ENCODE measurements at places on chromosomes 1 and 21. TPM values are rescaled to one million over a fixed set of nuclear protein-coding genes. Genes with fewer than 3 reads are reported as not detected.

Gene SH3D21
- polyA plus RNA-seq, result 0.26 TPM

Gene GJA4
- polyA plus RNA-seq, result not detected

- H3K27ac ChIP-seq, result no peak overlapping the region
- no peaks in the 10 kb centered on the region for H3K4me1 ChIP-seq
- H3K27me3 ChIP-seq, result no peaks in the 10 kb centered on the region
- DNase-seq, result no peak
These were observed 233.6 kb upstream of the FMN2 start for GRCh38 chr1:239858057-239858456.

- peaks cover 33% of the 10 kb centered on the region for H3K27me3 ChIP-seq
- no peak for DNase-seq
- no peak overlapping the region for H3K27ac ChIP-seq
- H3K4me1 ChIP-seq, result no peaks in the 10 kb centered on the region
- no peaks in the 10 kb centered on the region for H3K36me3 ChIP-seq
These were observed 169.8 kb upstream of the FOXD3 start for GRCh38 chr1:63152572-63152971.

DNA sequence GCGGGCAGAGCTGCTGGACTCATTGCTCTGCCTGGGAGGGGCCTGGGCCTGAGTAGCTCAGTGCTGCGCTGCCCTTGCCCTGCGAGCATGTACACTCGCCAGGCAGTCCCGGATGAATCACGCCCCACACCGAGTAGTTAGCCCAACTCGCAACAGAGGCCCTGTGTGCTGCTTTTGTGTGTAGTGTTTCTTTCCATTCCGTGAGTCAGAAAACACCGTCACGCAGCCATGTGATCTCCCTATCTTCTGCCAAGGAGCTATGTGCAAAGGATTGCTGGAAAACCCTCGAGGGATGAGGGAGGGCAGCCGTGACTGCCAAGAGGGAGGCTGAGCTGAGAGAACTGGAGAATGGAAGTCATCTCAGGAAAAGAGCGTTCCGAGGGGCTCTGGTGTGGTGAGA, 37.3 kb downstream of the NENF start:
- H3K4me3 ChIP-seq, result peak overlapping the region; percentile 49
- no peaks in the 10 kb centered on the region for H3K36me3 ChIP-seq
- H3K27me3 ChIP-seq, result no peaks in the 10 kb centered on the region
- no peak for DNase-seq
- H3K4me1 ChIP-seq, result no peaks in the 10 kb centered on the region
- H3K27ac ChIP-seq, result no peak overlapping the region

GRCh38 chr1:226403201-226404034, 4.5 kb downstream of the PARP1 start:
- no peaks in the 10 kb centered on the region for H3K27me3 ChIP-seq
- DNase-seq, result no peak
- H3K4me1 ChIP-seq, result peaks cover 60% of the 10 kb centered on the region
- H3K4me3 ChIP-seq, result peak overlapping the region; percentile 98

DNA sequence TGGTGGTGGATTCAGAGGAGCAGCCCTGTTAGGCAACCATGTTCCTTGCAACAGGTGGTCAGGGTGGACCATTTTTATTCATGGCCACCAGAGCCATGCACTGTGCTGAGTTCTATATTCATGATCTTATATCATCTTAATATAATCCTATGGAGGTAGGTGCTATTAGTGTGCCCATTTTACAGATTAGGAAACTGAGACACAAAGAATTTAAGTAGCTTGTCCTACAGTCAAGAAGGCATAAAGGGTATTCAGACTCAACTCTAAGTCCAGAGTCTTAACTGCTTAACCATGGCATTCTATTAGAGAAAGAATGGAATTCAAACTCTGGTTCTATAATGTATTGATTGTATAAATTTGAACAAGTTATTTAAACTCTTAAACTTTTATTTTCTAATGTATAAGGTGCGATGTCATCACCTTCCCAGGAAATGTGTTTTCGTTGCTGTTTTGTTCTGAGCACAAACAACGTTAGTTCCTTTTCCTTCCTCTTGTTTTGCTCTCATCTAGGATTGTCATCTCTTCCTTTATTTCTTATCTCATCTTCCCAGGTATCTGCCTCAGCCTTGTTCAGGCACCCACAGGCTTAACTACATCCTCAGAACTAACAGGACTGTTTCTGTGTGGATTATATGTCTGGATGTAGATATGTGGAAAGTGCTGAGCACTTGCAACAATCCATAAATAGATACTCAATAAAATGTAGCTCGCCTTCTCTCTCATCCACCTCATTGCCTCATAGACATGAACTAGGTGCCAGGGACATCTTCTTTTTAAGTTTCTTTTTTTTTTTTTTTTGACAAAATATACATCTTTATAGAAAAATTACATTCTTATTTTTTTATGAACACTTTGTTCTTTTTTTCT, 207.1 kb downstream of the NFIA start:
- no peak overlapping the region for H3K27ac ChIP-seq
- H3K4me3 ChIP-seq, result no peak overlapping the region
- no peaks in the 10 kb centered on the region for H3K27me3 ChIP-seq
- H3K36me3 ChIP-seq, result no peaks in the 10 kb centered on the region
- H3K4me1 ChIP-seq, result no peaks in the 10 kb centered on the region

DNA sequence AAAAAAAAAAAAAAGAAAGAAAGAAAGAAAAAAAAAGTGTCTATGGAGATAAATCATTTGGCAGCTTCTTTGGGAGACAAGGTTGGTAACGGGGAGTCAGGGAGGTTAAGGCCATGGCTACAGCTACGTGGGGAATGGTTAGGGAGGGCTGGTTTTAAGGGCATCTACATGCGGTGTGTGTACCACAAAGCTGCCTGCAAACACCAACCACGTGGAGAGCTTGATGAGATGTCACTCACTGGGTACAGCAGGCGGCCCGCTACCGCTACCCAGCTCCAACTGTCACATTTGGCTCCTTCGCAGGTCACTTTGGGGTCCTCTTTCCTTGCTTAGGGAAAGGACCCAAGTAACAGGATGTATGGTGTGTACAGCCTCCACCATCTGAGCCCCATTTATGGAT, 4.2 kb downstream of the NPPB start:
- H3K36me3 ChIP-seq, result no peaks in the 10 kb centered on the region
- H3K27me3 ChIP-seq, result peaks cover 23% of the 10 kb centered on the region
- H3K4me1 ChIP-seq, result peaks cover 2% of the 10 kb centered on the region
- H3K4me3 ChIP-seq, result no peak overlapping the region
- no peak for DNase-seq

GRCh38 chr1:10516925-10517676, 42.4 kb downstream of the PEX14 start:
- no peak overlapping the region for H3K27ac ChIP-seq
- DNase-seq, result no peak
- peaks cover 3% of the 10 kb centered on the region for H3K36me3 ChIP-seq
- H3K27me3 ChIP-seq, result no peaks in the 10 kb centered on the region
- peaks cover 35% of the 10 kb centered on the region for H3K4me1 ChIP-seq

- H3K27me3 ChIP-seq, result no peaks in the 10 kb centered on the region
- no peaks in the 10 kb centered on the region for H3K36me3 ChIP-seq
- H3K4me1 ChIP-seq, result peaks cover 52% of the 10 kb centered on the region
These were observed 10.1 kb downstream of the ZC3H12A start for GRCh38 chr1:37484325-37485051.

- H3K4me3 ChIP-seq, result no peak overlapping the region
- H3K27me3 ChIP-seq, result peaks cover 14% of the 10 kb centered on the region
- DNase-seq, result no peak
These were observed 53.6 kb downstream of the GLUL start for GRCh38 chr1:182337736-182338571.

GRCh38 chr1:36542962-36543515, 60.3 kb upstream of the CSF3R start:
- peak overlapping the region; percentile 61 for H3K27ac ChIP-seq
- peaks cover 4% of the 10 kb centered on the region for H3K4me1 ChIP-seq
- H3K4me3 ChIP-seq, result no peak overlapping the region
- peaks cover 41% of the 10 kb centered on the region for H3K27me3 ChIP-seq
- DNase-seq, result no peak

DNA sequence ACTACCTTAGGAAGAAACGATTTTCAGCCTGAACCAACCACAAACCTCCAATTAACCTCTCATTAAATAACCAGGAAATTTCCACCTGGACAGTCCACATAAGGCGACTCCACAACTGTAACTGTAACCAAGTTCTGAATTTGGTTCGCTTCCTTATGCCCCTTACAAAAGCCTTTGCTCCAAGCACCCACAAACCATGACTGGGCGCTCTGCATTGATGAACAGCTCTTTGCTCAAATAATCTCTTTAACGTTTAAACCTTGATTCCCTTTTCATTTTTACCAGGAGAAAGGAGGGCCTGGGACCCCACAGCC, 38.2 kb upstream of the ZNF124 start:
- H3K27ac ChIP-seq, result peak overlapping the region; percentile 73
- H3K4me1 ChIP-seq, result peaks cover 51% of the 10 kb centered on the region
- H3K4me3 ChIP-seq, result peak overlapping the region; percentile 91
- peaks cover 7% of the 10 kb centered on the region for H3K36me3 ChIP-seq
- no peak for DNase-seq

- H3K27ac ChIP-seq, result no peak overlapping the region
- no peaks in the 10 kb centered on the region for H3K36me3 ChIP-seq
- no peak overlapping the region for H3K4me3 ChIP-seq
- H3K27me3 ChIP-seq, result peaks cover 9% of the 10 kb centered on the region
These were observed 23.1 kb upstream of the MCOLN2 start for GRCh38 chr1:85019994-85020393.

GRCh38 chr1:210072129-210072528, 134.1 kb downstream of the SYT14 start:
- H3K27ac ChIP-seq, result no peak overlapping the region
- no peak for DNase-seq
- no peaks in the 10 kb centered on the region for H3K36me3 ChIP-seq
- no peaks in the 10 kb centered on the region for H3K4me1 ChIP-seq
- no peak overlapping the region for H3K4me3 ChIP-seq
- H3K27me3 ChIP-seq, result peaks cover 10% of the 10 kb centered on the region

DNA sequence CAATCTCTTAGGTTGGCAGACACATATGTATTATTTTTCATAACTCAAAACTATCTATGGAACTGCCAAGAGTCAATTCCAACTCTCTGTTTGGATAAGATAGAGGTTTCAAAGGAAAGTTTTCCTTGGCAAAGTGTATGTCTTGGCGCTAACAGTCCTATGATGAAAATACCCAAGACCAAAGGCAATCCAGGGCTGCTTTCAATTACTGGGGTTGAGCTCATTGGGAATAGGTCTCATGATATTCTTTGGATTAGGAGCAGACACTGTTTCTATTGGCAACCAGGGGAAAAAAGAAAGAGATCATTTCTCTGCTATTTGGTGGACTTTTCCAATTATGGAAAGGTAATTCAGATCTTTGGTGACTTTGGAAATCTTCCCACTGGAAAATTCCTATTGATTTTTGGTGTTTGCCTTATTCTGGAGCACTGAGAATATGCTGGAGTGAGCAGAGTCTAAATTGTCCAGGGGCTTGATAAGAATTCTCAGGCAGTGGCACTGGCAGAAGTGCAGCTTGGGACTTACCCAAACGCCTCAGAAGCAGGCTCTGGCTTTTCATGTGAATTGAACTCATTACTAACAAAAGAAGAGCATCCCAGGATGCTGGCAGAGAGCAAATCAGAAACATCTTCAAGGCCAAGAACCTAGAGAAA, 20.4 kb upstream of the PLXNA2 start:
- peaks cover 63% of the 10 kb centered on the region for H3K27me3 ChIP-seq
- H3K4me1 ChIP-seq, result no peaks in the 10 kb centered on the region
- H3K36me3 ChIP-seq, result peaks cover 2% of the 10 kb centered on the region
- no peak overlapping the region for H3K4me3 ChIP-seq
- H3K27ac ChIP-seq, result no peak overlapping the region
